ENCODE measurements at places on chromosomes 3 and 15. TPM values are rescaled to one million over a fixed set of nuclear protein-coding genes. Genes with fewer than 3 reads are reported as not detected.

Gene SI
- total RNA-seq, result not detected

Gene MED12L
- 0.65 TPM for total RNA-seq

Gene NOX5
- total RNA-seq, result 0.33 TPM

Gene CTXN2
- not detected for total RNA-seq

Gene SLC30A4
- total RNA-seq, result 6.4 TPM

Gene KNSTRN
- total RNA-seq, result 48.4 TPM

Gene INSYN1
- total RNA-seq, result 0.65 TPM
